ENCODE measurements at places on chromosomes 1 and 21.
A peak's percentile ranks its signal among the peaks of the same experiment; 100 is the strongest.

DNA sequence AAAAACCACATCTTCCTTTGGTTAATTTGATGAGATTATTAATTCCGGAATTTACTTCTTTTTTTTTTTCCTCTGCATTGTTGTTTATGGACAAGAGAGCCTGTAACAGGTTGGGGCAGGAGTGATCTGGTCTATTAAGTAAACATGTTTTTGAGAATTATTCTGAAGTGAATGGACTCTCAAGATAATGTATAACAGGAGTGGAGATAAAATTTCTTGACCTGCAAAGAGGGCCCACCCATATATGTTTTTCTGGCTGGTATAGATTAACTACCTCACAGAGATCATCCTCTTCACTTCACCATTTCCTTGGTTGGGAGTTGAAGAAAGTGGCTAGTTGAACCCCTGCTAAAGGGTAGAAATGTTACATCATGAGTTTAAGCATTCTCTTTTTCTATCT lies 10.7 kb downstream of the DDI2 start:
- no peak for DNase-seq

- no peak for DNase-seq
Measured at GRCh38 chr1:11707621-11708276, 16.2 kb downstream of the DRAXIN start.

DNA sequence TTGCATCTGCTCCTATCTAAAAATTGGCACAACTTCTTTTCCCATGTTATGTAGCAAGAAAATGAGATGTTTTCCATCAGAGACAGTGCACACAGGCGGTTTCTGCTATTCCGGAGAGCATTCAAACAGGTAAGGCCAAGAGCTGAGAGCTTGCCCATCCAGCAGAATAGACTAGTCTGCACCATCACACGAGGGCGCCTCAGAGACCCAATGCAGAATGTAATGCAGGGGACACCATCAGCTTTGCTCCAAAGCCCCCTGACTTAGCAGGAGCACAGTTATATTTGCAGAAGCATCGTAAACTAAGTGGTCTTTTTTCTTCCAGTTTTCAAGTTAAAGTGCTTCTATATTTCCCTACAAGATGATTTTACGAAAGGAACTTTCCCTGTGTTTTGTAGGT lies 4.7 kb downstream of the IL24 start:
- DNase-seq, result no peak

DNA sequence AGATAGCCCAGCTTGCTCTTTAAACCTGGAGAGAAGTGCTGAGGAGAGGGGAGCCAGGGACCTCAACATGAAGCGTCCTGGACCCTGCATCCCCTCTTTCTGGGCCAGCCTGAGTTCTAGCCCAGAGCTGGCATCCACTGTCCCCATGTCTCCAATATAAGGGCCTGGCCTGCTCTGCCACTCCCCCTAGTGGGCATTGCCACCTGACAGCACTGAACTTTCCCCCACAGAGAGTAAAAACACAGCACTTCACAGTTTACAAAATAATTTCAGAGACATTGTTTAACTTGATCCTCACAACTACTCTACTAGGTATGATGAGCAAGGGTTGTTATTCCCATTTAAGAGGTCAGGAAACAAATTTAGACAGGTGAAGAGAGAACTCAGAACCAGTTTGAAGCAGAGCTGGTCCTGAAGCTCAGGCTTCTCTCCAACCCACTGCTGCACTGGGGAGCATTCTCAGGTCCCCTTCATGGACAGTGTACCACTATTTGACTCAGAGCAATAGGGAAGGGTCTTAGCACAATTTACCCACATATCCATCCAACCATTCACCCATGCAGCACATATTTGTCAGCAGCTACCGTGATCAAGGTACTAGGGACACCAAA lies 151.2 kb downstream of the DMRTA2 start:
- peak; percentile 46 for DNase-seq

DNA sequence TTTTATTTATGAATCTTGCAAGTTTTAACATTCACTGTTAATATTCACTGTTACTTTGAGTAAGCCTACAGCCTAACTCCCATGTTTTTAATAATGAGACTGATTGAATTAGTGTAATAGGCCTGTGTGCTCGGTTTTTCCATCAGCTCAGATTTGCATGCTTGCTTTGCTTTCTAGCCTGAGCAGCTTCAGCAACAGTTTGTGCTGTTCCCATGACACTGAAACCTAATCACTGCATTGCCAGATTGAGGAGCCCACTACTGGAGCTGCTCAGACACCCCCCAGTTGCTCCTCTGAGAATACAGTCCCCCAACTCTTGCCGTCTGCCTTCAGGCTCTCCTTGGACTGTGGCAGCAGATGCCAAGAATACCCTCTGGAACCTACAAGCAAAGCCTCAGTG lies 695.4 kb downstream of the BRINP3 start:
- no peak for DNase-seq

- peak; percentile 30 for DNase-seq
Measured at GRCh38 chr1:85091671-85092280, 43.5 kb upstream of the MCOLN3 start.

GRCh38 chr1:155324037-155324716 lies 3.5 kb downstream of the RUSC1 start:
- peak; percentile 98 for DNase-seq

- DNase-seq, result no peak
Measured at GRCh38 chr1:31510853-31511789, 65.2 kb upstream of the TINAGL1 start.

- DNase-seq, result no peak
Measured at GRCh38 chr1:39484564-39484963, 6.9 kb upstream of the BMP8A start.

DNA sequence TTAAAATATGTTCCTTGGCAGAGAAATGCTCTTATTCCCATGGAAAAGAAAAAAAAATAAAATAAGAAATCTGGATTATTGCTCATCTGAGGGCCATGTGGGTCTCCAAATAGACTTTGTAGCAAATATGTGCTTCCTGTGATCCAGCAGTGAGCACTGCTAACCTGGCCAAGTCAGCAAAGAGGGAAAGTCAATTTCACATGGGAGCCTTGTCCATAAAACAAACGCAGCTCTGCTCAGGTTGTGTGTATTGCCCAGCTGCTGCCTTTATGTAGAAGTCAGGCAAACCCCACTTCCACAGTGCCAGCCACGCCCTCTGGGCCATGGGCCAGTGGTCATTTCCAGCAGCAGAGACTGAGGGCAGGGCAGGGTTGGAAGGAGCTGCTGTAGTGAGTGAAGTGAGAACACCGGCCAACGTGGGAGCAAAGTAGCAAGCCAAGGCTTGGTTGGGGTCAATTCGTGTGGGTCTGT lies 174.3 kb downstream of the LYPLAL1 start:
- no peak for DNase-seq

- no peak for DNase-seq
Measured at GRCh38 chr1:226373376-226373775, 34.5 kb downstream of the PARP1 start.

DNA sequence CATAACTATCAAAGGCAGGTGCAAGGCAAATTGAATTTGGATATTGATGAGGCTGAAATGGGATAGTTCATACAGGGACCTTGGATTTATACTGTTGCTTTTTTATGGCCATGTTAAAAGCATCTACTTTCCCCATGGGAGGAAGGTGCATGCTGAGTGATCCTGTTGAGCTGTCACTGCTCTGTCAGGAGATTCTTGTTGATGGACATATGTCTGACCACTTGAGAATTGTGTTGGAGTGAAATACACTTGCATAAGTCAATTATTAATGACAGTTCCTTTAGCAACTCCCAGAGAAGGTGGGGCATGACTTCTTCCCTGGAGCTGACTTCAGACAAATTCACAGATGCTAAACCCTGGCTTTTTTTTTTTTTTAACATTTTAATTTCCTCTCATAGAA lies 58.4 kb upstream of the DYNLT5 start:
- no peak for DNase-seq

- DNase-seq, result no peak
Measured at GRCh38 chr1:204267191-204267601, 53.4 kb upstream of the GOLT1A start.

- DNase-seq, result no peak
Measured at GRCh38 chr1:235865565-235866204, 1.0 kb downstream of the LYST start.

DNA sequence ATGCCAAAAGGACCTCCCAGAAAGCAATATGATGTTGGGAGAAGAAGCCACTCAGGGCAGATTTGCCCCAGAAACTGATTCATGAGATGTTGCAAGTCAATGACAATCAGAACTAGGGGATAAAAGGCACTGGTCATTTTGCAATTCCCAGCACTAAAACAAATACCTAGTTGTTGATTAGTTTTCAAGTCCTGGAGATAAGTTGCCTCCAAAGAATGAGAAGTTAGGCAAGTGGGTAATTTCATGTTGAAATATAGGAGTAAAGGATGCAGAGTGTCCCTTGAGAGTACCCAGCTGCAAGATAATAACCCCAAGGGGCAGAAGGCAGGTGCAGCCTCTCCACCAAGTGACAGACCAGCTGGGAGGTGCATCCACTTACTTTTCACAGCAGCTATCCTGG lies 363.6 kb downstream of the PBX1 start:
- no peak for DNase-seq

DNA sequence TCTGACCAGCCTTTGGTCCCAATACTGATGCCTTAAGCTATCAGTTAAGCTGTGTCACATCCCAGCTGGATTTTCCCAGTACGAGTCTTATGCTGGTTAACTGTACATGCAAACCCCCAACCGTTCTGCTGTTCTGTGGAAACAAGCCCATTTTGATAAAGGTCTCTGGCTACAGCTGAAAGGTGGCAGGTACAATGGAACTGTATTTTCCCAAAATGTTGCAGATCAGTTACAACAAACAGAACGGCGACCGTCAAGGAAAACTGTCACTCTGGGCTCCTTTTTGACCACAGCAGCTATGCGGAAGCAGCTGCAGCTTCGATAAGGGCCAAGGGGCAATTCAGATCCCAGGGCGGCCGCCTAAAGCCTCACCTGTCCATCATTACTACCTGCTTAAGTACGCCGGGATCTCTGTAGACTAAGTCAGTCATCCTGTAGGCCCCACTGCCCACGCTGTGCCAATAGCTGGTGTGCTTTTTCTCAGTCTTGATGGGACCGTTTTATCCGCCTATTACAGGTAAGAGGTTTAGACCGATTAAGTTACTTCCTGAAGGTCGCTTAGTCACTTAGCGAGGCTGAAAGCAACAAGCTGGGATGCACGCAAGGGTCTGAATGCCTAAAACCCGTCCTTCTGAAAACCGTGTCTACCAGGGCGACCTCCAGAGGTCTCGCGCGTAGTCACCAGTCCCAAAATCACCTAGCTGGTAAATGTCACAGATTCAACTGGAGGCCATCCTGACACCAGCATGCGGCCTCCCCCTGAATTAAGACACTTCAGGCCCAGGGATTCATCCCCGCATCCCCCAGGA lies 11.1 kb upstream of the RAB42 start:
- DNase-seq, result peak; percentile 60

- no peak for DNase-seq
Measured at GRCh38 chr1:219184337-219184736, 10.7 kb downstream of the LYPLAL1 start.

- DNase-seq, result no peak
Measured at GRCh38 chr1:8020032-8020431, 6.1 kb downstream of the ERRFI1 start.

DNA sequence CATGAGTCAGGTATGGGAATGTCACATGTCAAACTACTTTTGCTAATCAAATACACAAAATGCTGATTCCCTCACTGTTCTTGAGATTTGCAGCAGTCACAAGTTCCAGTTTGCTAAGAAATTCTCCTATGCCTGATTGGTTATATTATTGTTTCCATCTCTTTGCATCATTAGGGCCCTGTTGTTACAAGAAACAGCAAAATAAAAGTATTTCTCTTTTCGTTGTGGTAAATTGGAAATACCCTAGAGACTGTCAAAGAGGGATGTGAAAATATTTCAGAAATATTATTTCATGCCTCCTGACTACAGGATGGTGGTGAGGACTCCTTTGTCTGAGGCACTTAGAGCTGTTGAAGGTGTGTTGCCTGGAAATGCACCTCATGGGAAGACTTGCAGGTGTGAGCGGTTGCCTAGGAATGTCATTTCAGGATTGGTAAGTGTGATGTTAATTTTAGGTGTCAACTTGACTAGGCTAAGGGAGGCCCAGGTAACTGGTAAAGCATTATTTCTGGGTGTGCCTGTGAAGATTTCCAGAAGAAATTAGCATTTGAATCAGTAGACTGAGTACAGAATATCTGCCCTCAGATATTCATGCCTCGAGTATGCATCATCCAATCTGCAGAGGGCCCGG lies 117.4 kb downstream of the ROR1 start:
- DNase-seq, result no peak

- DNase-seq, result no peak
Measured at GRCh38 chr1:242086706-242087105, 87.8 kb upstream of the MAP1LC3C start.

DNA sequence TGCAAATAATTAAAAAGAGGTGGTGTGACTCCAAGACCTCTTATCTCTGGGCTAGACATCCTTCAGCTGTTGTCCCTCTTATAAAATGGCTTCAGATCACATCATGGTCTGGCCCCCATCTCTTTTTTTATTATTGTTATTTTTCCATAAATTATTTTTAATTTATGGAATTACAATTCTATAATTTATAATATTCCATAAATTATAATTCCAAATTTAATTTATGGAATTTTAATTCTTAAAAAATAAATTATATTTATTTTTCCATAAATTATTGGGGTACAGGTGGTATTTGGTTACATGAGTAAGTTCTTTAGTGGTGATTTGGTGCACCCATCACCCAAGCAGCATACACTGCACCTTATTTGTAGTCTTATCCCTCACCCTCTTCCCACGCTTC lies 65.9 kb upstream of the GJA5 start:
- no peak for DNase-seq

DNA sequence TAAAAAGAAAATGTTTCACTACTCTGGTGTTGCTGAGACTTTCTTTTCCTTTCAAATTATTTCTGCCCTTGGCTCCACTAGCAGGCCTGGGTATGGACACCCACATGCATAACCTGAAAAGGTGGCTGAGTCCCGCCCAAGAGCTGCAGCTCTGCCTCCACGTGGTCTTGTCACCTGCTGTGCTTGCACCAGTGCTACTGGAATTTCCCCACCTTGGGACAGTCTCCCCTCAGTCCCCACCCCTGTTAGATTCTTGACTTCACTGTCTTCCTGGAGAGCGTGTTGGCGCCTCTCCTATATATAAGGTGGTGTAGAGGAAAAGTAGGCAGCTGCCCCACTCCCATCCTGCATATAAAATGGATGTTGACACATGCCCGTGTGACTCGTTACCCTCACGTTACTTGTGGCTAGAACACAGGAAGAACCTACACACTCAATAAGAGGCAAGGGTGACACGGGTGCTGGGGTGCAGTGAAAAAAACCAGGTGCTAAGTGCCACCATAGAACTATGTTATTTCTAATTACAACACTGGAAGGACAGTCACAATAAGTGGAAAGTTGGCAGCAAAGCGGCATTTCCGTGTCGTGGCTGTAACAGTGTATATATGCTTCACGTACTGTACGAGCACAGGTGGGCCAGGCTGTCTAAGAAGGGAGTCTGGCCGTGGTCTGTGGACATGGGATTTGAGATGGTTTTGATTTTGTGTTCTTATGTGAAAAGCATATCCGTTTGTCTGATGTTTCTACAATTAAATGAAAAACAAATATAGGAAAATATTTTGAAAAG lies 61.0 kb downstream of the POFUT2 start:
- DNase-seq, result peak; percentile 29
